Erythroblast (primary cell): ENCODE measurements at places on chromosomes 7 and 10.

GRCh38 chr10:89702121-89702480, 711 bp downstream of the KIF20B start:
- peak; percentile 75 for DNase-seq

DNA sequence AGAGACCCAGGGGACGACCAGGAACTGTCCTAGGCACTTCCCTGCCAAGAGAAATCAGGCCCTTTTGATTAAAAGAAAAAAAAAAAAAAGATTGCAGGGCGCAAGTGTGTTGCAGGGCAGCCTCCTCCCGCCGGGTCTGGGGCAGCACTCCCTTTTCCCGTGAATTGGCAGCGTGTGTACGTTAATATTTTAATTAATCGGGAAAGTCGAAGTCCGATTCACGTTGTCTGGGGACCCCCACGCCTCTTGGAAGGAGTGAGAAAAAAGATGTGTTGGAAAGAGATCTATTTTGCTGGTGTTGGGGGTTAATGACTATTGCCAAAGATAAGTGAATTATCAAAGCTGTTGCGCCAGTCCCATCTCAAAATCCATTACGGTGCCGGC, 1.3 kb upstream of the EBF3 start:
- no peak for DNase-seq

DNA sequence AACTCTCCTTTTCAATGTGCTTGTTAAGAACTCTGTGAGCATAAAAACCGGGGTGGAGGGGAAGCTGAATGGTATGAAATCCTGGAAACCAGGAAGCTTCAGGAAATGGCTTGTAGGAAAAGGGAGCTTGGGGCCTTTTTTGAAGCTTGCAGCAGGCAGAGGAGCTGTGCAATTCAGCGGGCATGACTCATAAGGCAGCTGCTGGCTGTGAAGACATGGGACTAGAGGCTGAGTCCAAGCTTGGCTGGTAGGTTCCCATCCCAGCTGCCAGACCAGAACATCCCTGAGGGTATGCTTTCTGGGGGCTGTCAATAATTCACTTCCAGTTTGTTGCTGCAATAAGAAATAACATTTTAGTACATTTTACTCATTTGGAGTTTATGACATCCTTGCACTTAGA, 36.8 kb upstream of the CDC14C start:
- no peak for DNase-seq

- DNase-seq, result peak; percentile 83
Observed at GRCh38 chr10:97759158-97759887, 12.5 kb downstream of the SFRP5 start.

DNA sequence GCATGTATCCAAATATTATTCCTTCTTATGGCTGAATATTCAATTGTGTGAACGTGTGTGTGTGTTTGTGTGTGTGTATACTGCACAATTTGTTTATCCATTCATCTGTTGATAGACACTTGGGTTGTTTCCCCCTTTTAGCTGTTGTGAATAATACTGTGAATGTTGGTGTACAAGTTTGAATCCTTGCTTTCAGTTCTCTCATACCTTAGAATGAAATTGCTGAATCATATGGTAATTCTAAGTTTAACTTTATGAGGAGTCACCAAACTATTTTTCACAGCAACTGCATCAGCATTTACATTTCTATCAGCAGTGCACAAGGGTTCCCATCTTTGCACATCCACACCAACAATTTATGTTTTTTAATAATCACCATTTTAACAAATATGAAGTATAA, 86.9 kb upstream of the GATAD1 start:
- DNase-seq, result no peak

DNA sequence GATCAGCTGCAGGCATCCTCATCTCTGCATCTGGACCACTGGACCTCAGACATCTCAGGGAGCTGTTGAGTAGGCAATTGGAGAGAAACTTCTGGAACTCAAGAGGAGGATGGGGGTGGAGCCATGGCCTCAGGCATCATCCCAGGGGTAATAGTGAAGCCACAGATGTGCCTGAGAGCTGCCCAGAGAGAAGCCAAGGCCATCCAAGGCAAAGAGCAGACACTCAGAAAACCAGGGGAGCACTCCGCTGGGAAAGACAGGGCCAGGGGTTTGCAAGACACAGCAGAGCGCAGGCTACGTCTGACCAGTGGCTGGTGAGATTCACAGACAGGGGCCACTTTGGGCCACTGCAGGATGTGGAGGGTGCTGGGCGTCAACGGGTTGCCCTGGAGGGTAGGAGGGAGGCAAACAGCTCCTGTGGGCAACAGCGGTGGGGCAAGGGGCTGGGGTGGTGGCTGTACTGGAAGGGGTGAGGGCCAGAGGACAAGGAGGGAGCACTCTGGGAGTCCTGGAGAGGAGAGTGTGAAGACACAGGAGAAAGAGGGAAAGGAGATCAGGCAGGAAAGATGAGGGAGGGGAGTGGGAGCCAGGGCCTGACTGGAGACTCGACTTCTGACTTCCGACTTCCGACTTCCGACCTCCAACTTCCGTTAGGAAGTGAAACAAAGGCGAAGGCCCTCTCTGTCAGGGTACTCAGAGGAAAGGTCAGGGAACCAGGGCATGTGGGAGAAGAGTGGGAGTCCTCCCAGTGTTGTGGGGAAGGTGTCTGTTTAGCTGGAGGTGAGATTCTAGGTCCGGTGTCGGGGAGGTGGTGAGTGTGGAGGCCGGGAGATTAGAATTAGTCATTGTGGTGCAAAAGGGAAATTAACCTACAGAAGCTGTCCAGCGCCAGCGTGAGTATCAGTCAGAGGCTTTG, 69.7 kb upstream of the ANTXRL start:
- DNase-seq, result no peak

DNA sequence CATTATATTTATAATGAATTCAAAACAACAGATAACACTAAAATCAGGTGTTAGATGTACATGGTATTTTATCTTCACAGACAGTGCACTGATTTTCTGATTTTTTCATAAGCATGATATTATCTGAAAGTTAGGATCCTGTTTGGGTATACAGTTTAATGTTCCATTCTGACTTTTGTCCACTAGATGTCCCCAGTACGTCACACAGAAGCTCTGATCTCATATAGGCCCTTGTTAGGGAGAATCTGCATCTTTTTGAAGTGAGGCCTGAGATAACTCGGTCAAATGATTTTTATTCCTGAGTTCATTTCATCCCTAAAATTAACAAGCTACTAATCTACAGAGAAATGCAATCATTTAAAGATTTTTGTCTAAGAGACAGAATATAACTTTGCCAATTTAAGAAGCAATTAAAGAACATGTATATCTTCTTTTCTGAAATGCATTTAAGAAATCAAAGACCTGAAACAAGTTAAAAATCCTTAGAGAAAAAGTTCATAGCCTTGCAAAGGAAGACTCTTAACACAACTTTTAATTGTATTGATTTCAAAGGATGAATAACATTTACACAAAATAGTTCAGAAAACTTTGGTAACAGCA, 72.0 kb upstream of the TES start:
- peak; percentile 37 for DNase-seq

DNA sequence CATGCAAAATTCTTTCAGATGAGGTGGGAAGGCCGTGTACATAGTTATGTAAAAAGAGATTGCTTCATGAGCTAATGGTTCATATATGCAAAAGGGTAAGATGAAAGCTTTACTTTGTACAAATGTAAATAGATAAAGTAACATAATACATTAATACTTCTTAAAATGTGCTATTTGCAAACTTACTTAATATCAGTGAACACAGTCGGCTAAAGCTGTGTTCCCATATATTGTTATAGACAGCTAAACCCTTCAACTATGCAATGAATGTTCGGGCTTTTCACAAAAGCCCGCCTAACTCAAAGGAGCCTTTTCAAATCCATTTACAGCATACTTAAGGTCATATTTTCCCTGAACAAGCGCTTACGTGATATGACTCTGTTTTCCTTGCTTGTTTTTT, 340.6 kb upstream of the GALNT17 start:
- DNase-seq, result no peak

GRCh38 chr10:3564346-3565002, 220.5 kb downstream of the KLF6 start:
- no peak for DNase-seq

GRCh38 chr10:28177944-28178637, 124.8 kb downstream of the MPP7 start:
- DNase-seq, result peak; percentile 16

GRCh38 chr7:55517191-55517633, 55.1 kb downstream of the VOPP1 start:
- no peak for DNase-seq

GRCh38 chr10:105974803-105975456, 1189.6 kb downstream of the SORCS1 start:
- DNase-seq, result no peak

GRCh38 chr10:59843748-59844147, 62.6 kb downstream of the CCDC6 start:
- no peak for DNase-seq

- no peak for DNase-seq
Observed at GRCh38 chr10:112639298-112639697, 192.3 kb downstream of the VTI1A start.

DNA sequence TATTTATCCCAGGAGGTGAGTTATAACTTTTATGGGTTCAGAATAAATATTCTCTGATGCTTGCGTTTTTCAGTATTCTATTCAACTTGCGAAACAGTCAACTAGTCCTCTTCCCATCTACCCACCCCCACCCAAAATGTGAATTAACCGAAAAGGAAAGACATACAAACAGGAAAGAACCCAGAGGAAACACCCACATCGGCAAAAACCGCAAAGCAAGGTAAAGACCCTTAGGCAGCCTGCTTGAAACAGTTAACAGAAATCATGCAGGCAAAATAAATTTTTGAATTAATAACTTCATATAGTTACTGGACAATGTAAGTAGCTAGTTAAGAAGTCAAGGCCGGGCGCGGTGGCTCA, 5.4 kb downstream of the ZC3HAV1 start:
- peak; percentile 44 for DNase-seq

DNA sequence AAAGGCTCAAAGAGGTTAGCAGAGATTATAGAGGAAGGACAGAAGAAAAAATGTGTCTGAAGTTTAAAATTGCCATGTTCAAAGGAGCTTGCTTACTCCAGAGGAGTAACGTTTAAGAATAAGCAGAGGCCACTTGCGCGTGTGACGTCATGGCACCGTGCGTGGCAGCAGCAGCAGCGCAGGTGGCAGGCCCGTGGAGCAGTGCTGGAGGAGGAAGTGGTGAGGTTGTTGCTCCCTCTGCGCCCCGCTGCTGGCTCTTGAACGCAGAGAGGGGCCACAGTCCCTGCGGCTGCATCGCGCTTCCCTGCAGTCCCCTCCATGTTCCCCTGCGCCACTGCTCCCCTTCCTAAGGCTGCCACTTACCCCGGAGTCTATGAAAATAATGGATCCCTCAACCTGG, 37.5 kb downstream of the GDI2 start:
- DNase-seq, result no peak

DNA sequence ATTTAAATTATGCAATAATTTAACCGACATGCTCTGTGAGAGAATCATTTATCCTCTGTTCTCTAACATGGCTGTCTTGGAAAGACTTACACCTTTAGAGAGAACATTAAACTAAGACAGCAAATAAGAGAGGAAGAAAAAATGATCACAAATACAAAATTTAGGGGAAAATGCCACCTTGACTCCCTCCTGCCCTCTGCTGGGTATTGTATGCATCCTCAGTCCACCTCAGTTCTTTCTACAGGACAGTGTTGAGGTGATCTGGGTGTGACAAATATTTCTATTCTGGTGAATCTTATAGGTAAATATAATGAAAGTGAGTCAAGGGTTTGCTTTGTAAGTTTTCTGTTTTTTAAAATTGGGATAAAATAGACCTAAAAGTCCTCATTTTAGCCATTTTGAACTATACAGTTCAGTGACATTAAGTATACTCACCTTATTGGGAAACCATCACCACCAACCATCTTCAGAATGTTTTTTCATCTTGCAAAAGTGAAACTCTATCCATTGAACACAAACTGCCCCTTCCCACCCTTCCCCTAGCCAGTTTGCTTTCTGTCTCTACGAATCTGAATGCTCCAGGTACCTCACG, 61.5 kb upstream of the ELMO1 start:
- DNase-seq, result peak; percentile 13

DNA sequence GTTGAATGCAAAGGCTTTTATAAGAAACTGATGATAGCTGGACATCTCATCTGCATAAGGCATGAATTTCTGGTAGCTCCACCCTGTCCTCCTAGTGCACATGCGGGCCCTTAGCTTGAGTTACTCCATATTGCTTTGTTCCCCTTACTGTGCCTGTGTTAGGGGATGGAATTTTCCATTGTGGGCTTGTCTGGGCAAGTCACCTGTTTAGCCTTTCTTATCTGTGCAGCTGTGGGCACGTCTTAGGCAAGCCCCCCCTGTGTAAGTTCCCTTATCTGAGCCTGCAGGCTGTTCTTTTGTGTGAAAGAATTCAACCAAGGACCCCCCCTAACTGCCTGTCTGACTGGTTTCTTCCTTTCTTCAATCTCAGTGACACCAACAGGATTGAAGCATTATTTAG, 14.5 kb upstream of the CROT start:
- peak; percentile 77 for DNase-seq

DNA sequence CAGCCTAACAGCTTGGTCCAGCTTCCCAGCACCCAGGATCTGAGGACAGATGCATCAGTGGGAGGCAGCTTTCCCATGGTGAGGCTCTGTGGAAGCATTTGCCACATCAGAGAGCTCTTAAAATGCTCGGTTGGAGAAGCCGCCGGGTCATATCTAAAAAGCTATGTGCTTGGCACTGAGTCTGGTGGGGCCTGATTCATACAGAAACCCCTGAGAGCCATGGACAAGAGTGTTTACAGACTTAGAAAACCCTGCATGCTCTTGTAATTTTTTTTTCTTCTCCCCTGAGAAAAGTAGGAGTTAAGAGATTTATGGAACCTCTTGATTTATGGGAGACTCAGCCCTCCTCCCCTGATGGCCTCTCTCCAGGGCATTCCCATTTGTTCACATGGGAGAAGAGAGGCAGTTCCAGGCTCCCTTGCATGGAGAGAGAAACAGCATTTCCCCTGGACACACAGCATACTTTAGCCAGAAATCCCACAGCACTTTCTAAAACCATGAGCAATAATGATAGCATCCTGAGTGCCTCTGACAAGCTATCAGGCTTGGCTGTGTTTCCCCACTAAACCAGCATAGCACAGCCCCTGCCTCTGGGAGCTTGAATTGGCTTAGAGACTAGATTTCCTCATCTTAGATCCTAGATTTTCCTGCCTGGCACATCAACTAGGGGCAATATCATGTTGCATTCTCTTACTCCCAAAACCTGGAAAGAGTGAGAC, 322.1 kb upstream of the AUTS2 start:
- DNase-seq, result no peak

GRCh38 chr7:99375070-99375807, 709 bp downstream of the ARPC1B start:
- peak; percentile 84 for DNase-seq

- peak; percentile 31 for DNase-seq
Observed at GRCh38 chr10:102669206-102670064, 25.2 kb downstream of the TRIM8 start.

GRCh38 chr10:60312818-60313588, 76.7 kb downstream of the ANK3 start:
- no peak for DNase-seq

DNA sequence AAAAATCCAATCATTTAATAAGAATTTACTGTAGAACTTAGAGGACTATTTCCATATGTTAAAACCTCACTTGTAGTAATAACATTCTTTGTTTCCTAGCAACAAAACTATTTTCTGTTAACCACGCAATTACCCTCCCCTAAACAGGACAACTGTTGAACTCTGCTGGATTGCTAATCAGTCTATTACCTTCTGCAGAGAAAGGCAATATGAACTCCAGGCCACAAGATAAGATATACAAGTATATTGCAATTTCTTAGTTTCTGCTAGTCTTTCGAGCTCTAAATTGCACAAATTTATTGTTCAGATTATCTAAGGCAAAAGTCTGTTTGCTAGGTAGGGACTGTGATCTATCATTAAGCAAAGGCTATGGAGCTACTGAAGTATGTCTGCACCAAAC, 920.1 kb upstream of the LRRN3 start:
- no peak for DNase-seq

- no peak for DNase-seq
Observed at GRCh38 chr7:44400033-44400511, 74.7 kb upstream of the CAMK2B start.
